ENCODE measurements at places on chromosomes 4 and X.

DNA sequence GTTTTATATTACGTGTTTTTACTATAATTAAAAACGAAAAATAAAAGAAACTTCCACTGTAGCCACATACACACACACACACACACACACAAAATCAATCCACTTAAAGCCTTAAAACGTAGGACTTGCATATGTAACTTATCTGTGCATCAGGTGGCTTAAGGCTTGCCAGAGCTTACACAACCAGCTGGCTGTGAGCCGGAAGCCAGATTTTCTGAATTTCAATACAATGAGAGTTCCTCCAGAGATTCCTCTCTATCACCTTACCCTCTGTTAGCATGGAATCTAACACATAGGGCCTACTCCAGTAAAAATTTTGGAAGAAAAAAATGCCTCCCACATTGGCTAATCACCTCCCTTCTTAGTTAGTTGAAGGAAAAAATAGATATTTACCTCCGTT lies 27.9 kb upstream of the SLITRK4 start:
- DNase-seq: no peak

- DNase-seq: no peak
Measured at GRCh38 chr4:108172231-108172752, 3.6 kb upstream of the LEF1 start.

DNA sequence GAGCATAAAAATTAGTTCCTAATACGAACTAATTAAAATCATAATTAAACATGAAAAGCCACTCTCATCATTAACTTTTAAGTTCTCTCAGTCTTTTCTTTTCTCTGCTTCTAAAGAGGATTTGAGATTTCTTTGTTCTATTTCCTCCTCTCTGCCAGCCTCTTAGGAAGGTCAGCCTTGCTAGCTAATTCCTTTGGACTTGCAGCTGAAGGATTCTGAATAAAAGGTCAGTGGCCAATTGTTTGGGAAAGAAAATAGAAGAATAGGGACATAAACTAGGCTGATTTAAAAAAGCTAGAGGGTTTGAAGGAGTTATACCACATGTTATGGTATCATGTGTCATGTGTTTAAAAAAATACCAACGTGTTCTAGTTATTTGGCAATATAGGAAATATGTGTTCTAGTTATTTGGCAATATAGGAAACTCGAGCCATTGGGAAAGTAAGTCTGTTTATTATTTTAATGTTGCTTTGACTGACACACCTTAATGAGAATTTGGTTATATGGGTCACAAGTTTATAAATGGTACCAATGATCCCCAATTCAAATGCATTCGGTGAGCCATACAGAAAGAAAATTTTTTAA lies 1668.7 kb upstream of the PCDH7 start:
- DNase-seq: no peak

GRCh38 chr4:14631806-14632440 lies 370.4 kb upstream of the CPEB2 start:
- DNase-seq: no peak

DNA sequence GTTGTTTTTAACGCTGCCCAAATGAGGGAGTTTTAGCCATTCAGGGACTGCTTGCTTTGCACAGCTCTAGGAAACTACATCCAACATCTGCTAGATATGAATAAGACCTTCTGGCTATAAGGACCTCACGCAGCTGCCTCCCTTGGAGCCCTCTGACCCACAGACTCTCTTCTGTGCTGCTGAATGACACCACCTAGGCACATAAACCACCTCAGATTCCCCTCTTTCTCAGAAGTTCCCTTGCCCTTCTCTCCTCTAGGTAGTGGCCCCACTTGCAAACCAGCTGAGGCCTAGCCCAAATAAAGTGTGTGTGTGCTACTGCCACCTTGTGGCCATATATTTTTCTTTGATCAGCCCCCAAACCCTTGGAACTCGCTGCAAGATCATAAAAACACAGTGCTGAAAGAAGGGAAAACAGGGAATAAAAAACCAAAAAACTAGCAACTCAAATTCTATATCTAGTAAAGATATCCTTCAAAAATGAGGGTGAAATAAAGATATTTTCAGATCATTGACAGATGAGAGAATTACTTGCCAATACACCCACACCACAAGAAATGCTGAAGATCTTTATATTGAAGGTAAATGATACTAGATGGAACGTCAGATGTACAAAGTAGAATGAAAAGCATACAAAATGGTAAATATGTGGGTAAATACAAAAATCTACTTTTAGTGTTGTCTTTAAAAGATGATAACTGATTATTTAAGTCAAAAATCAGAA lies 265.9 kb downstream of the ADAMTS3 start:
- DNase-seq: peak; percentile 5

DNA sequence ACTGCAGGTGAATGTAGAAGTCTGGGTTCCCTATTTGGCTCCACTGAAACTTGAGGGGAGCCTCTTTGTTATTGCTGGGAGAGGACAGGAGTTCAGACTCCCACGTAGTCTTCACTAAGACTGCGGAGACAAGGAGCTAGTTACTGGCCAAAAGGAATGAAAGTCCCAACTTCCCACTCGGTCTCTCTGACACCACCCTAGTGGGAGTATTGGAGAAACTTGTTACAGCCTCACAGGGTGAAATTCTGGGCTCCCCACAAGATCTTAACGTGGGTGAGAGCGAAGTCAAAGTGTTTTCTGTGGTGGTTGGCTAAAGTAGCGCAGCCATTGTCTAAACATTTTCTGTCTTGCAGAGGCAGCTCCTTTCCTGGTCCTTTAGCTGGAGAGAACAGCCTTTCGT lies 13.5 kb downstream of the MYOZ2 start:
- DNase-seq: no peak

GRCh38 chr4:8051644-8052043 lies 107.0 kb downstream of the ABLIM2 start:
- peak; percentile 32 for DNase-seq

DNA sequence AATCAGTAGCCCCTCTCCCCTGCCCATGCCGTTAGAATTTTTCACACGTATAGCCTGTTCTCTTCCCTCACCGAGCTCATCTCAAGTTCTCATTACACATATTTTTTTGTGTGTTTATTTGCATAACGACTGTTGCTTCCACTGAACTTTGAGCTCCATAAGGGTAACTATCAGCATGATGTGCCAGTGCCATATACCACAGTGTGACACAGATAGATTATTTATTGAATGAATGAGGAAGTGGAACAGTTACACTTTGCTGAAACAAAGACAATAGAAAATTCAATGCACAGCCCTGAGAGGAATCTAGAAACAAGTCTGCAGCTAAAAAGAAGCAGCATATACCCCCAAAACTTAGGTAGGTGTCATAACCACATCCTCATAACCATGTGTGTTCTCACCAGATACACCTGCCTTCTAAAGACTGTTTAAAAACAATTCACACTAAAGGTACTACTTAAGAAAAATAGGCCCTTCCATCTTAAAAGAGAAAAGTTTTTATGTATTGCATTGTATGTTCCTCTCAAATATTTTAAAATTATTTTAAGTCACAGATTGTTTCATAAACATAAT lies 389.9 kb downstream of the PACRGL start:
- DNase-seq: no peak

DNA sequence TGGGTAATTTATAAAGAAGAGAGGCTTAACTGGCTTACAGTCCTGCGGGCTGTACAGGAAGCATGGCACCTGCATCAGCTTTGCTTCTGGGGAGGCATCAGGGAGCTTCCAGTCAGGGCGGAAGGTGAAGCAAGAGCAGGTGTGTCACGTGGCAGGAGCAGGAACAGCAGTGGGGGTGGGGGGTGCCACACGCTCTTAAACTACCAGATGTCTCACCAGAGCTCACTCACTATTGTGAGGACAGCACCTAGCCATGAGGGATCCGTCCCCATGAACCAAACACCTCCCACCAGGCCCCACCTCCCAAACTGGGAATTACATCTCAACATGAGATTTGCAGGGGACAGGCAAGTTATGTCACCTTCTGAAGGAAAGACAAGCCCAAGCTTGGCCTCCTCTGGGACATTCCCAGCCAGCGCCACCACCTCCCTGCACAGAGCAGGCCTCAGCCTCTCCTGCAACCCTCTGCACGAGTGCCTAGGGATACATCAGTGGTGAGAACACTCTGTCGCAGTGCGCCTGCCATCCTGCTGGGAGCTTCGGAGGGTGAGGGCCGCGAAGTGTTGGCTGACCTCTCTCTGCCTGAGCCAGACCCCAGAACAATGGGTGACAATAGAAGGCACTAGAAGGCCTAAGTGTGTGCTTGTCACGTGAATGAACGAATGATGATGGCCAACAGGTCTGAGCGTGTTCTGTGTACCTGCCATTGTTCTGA lies 244.3 kb downstream of the EVC2 start:
- peak; percentile 11 for DNase-seq

- no peak for DNase-seq
Measured at GRCh38 chr4:84804136-84804535, 162.4 kb downstream of the WDFY3 start.

DNA sequence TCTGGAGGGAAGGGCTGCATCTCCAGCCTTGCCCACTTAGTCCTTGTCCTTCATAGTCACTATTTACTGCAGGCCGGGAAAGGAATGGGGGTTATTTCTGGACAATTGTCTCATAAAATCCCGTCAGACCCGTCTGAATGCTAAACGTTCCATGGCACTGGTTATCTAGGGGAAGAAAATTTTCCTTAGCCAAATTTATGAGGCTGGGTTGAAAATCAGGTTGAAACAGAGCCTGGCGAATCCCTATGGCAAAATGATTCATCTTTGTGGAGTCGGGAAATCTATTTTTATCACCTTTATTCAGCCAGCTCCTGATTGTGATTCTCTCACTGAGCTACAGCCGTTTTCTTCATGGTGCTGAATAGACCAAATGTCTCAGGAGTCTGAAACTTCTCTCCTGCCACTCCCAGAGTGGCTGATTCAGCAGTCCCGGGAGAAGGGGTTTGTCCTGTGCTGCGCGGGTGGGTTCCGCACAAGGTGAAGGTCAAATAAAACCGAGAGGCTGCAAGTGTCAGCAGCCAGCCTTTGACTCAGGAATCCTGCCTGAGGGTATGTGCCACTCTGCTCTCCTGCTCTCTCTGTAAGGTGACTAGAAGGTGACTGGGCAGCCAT lies 1.0 kb downstream of the LIMCH1 start:
- DNase-seq: no peak

DNA sequence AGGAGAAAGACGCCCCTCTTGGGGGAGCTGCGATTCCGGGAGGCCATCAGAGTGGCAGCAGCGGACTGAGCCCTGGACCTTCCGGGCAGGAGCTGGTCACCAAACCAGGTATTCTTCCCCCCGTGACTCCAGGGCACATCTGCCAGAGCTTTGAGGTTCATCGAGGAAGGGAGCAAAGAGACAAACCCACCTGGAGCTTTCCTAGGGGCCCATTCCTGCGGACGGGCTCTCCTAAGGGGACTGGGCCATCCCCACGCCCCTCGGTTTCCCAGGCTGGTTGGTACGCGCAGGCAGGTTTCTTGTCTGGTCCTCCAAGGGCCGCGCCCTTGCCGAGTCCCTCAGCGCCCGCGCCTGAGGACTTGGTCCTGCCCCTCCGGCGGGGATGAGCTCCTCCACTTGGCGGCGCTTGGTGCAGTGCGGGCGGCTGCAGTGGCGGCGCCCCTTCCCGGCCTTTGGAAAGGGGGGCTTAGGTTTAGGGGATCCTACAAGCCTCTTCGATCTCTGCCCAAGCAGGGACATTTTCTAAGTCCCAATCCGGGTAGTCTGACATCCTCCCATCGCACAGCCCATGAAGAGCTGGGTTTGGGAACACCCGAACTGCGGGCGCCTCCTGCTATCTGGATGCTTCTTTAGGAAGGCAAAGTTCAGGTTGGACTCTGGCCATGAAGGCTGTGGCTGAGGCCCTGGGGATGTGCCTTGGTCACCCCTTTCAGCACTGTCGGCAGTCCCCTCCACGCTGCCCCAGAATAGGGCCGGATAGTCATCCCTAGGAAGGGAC lies 538 bp downstream of the STBD1 start:
- DNase-seq: peak; percentile 7

GRCh38 chrX:77694491-77694890 lies 91.5 kb downstream of the ATRX start:
- DNase-seq: no peak

DNA sequence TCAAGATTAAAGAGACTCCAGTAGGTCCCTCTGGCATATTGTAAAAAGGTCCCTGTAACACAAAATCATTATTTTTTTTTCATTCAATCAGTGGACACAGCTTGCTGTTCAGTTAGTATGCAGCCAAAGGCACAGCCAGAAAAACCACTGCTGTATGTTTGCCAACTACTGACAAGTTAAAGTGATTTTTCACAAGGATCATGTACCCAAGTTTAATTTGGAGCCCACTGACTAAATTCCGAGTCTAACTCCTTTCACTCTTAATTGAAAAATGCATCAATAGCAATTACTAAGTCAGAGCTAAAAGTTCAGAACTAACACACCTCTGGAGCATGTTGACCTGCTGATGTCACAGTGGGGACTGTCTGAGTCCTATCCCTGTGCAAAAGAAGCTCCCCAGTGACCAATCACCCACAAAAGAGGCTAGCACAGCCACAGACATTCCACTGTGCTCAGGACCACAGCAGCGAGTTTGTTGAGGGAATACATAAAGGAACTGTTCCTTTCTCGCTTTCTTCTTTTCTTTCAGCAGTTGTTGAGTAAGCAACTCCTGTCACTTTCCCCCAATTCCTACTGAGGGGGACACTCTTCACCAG lies 60.4 kb downstream of the STX18 start:
- DNase-seq: no peak

- DNase-seq: no peak
Measured at GRCh38 chr4:168928875-168929274, 81.2 kb downstream of the CBR4 start.

GRCh38 chr4:108168671-108169523 lies at the start of gene LEF1:
Gene LEF1, minus strand, starts transcription at chr4:108168932. Its CDS starts 1,165 bp downstream, at chr4:108167767.
- peak; percentile 52 for DNase-seq

DNA sequence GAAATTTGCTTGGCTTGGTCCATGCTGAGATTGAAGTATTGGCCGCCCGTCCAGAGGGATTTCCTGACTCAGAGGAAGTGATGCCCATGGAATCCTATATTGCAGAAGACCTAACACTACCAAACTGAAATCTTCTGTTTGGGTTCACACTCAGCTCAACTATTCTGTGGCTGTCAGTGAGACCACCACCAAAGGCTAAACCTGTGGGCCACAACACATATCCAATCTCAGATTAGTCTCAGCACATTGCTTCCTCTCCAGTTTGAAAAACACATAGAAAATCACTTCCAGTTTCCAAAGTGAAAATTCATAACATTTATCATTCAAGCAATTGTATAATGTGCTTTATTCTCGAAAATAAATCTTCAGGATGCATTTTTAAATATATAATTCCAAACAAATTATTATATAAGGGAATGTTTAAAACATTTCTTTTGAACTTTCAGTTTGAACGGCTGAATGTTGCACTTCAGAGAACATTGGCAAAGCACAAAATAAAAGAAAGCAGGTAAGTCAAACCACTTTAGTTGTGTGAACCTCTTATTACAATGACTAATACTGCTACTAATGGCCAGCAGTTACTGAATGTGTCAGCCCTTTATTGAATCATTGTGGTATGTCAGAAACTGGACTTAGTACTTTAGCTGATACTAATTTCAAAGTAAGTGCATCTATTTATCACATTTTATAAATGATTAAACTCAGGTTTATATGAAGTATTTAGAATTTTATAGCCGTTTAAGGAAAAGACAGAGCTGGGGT lies 37.0 kb downstream of the GUCY1A1 start:
- DNase-seq: no peak

GRCh38 chr4:187118602-187119120 lies 395.0 kb upstream of the FAT1 start:
- no peak for DNase-seq

- DNase-seq: no peak
Measured at GRCh38 chrX:150050387-150050786, 112.1 kb upstream of the EOLA2 start.

Measured in DMS153 (cell line).